ENCODE measurements at places on chromosomes 11 and 22. TPM values are rescaled to one million over a fixed set of nuclear protein-coding genes. Genes with fewer than 3 reads are reported as not detected.

Gene ZBTB44
- 41.5 TPM for total RNA-seq

GRCh38 chr11:6648501-6648900 lies 7.1 kb downstream of the DCHS1 start:
- no peak for DNase-seq

Gene KRTAP5-8
- not detected for total RNA-seq

Gene CPT1A
- 28.7 TPM for total RNA-seq

Gene PMM1
- 21.6 TPM for total RNA-seq

GRCh38 chr11:11293798-11294550 lies 59.1 kb downstream of the CSNK2A3 start:
- DNase-seq, result peak; percentile 16

- no peak for DNase-seq
Measured at GRCh38 chr11:69950120-69950519, 128.0 kb upstream of the ANO1 start.

Gene ADAMTS15
- 2.2 TPM for total RNA-seq

DNA sequence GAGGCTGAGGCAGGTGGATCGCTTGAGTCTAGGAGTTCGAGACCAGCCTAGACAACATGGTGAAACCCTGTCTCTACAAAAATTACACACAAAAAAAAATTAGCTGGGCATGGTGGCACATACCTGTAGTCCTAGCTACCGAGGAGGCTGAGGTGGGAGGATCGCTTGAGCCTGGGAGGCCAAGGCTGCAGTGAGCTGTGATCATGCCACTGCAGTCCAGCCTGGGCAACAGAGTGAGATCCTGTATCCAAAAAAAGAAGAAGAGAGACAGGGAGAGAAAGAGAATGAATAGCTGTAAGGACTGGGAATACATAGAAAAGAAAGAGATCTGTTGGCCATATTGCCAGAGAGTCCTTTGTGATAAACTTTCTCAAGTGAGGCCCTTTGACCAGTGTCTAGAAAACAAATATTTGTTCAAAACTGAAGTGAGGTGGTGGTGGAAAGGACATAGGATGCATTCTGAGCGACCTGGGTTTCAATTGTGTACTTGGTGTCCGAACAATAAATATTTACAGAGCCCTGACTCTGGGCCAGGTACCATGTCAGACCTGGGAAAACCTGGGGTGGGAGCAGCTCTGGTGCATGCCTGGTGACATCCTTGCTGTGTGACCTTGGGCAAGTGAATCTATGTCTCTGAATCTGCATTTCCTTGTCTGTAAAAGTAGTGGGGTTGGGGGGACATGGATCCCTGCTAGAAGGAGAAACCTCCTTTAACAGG lies 89.6 kb upstream of the CRYBB3 start:
- DNase-seq, result no peak

GRCh38 chr11:45333001-45333971 lies 47.1 kb upstream of the SYT13 start:
- DNase-seq, result peak; percentile 76

- DNase-seq, result no peak
Measured at GRCh38 chr22:27588268-27588667, 213.3 kb downstream of the MN1 start.

DNA sequence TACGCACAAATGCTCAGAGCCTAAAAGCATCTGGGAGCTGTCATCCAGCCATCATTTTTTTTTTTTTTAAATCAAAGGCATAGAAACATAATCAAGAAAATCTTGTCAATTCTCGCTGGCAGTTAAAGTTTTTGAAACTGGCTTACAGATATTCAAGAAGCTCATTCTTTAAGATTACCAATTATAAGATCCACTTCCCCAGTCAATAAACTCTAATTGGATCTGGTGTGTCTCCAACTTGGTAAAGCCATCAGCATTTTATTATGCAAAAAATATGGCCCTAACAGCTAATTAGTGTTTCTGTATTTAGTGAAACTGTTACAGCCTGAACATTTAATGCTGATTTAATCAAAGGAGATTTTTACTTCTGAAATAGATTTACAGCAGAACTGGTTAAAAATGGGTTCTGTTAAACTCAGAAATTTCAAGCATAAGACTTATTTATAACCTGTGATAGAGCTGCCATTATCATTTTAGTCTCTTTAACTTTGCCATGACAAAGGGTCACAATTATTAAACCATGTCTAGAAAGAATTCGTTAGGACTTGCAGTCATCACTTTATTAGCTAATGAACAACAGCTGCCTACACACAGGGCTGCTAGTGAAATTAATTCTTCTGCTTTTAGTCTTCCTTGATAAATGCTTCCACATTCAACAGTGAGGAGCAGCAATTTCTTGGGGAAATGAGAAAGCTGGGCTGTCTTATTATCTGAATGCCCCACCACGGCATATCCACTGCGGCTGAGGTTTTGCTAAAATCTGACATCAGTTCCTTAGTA lies 176.4 kb upstream of the PITPNB start:
- no peak for DNase-seq

- no peak for DNase-seq
Measured at GRCh38 chr11:72327606-72328005, 83.6 kb upstream of the PHOX2A start.

Gene ALDH3B2
- total RNA-seq, result not detected

Gene POTEH
- not detected for total RNA-seq

DNA sequence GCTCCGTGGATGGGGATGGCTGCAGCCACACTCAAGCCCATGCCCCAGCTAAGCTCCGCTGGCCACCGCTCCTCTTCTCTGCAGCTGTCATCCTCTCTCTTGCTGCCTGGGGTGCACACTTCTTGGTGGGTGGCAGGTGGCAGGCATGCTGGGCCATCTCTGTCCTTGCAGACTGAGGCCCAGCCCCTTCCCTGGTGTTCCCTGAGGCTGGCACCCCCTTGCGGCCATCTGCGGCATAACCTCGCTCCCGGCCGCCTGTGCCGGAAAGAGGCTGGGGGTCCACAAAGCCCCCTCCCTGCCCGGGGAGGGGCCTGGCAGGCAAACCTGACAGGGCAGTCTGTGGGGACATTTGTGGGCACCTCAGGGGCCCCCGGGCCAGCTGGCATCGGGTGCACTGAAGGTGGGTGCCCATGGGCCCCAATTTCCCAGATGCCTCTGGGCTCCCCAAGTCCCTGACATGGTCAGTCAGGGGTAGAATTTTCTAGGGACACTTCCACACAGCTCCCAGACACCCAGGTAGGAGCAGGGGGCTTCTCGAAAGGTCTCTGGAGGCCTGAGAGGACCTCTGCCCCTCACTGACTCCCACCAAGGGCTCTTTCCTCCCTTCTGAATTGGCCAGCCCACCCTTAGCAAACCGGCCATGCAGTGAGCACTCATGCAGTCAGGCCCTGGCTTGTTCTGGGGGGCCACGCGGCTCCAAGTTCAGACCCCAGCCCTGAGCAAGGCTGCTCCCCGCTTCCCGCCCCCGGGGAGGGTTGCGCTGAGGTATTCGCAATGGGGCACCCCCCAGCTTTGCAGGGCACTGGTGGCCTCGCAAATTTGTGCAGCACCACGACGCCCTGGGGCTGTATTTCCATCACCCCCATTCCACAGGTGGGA lies 23.5 kb upstream of the TH start:
- peak; percentile 10 for DNase-seq

Gene SAA1
- total RNA-seq, result 0.43 TPM

Gene OR10V1
- not detected for total RNA-seq

Gene UQCR10
- 59.6 TPM for total RNA-seq

GRCh38 chr22:47259049-47259448 lies 496.6 kb downstream of the TBC1D22A start:
- no peak for DNase-seq

GRCh38 chr22:32333141-32333768 lies 24.4 kb upstream of the RFPL3 start:
- DNase-seq, result no peak

- no peak for DNase-seq
Measured at GRCh38 chr22:30910358-30910757, 58.2 kb downstream of the MORC2 start.
